Activated CD8-positive, alpha-beta memory T cell treated with anti-CD3 and anti-CD28 coated beads for 36 hours (primary cell): ENCODE measurements at places on chromosomes 12 and 14. TPM values are rescaled to one million over a fixed set of nuclear protein-coding genes. Genes with fewer than 3 reads are reported as not detected.

PPP1R36 gene
- total RNA-seq: not detected

IKZF4 gene
- 15.1 TPM for total RNA-seq

GYS2 gene
- not detected for total RNA-seq

NFATC4 gene
- total RNA-seq: 0.93 TPM

VWF gene
- 0.04 TPM for total RNA-seq

CLEC4C gene
- total RNA-seq: not detected

CARMIL3 gene
- total RNA-seq: 1.2 TPM

EIF2S3B gene
- total RNA-seq: 1.9 TPM

SLC41A2 gene
- 7.3 TPM for total RNA-seq

EML5 gene
- 3.8 TPM for total RNA-seq

C3AR1 gene
- 1.1 TPM for total RNA-seq

INHBC gene
- not detected for total RNA-seq

HOXC4 gene
- total RNA-seq: 1.0 TPM

ANKRD33 gene
- total RNA-seq: not detected

IFNG-AS1 gene
- total RNA-seq: 0.57 TPM

KRT71 gene
- not detected for total RNA-seq

OTUB2 gene
- 1.4 TPM for total RNA-seq

BHLHE41 gene
- total RNA-seq: not detected

KRT73 gene
- not detected for total RNA-seq

TTC7B gene
- 8.5 TPM for total RNA-seq
